ENCODE measurements at places on chromosomes 2 and 18.

DNA sequence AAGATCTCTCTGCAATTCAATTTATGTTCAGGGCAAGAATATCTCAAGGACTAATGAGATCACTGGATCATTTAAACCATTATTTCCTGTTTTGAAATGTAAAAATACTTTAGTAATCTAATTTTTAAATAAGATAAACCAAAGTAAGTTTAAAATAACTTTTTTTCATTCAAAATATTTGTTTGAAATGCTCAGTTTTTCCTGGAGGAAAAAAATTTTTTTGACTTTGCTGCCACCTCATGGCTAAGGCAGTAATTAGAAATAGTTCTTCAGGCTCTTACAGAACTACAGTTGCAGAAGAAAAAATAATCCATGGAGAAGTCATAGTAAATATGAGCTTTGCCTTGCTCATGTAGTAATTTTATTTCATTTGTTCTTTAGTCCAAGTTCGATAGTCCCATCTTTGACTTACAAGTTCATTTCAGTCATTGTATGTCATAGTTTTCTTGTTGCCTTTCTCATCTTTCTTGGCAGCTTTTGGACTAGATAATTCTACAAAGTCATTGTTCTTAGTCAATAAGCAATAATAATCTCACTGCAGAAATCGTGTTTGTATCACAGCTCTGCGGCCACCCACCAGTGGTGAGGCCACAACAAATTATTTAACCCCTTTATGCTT, 127.4 kb downstream of the DPP4 start:
- DNase-seq: no peak

DNA sequence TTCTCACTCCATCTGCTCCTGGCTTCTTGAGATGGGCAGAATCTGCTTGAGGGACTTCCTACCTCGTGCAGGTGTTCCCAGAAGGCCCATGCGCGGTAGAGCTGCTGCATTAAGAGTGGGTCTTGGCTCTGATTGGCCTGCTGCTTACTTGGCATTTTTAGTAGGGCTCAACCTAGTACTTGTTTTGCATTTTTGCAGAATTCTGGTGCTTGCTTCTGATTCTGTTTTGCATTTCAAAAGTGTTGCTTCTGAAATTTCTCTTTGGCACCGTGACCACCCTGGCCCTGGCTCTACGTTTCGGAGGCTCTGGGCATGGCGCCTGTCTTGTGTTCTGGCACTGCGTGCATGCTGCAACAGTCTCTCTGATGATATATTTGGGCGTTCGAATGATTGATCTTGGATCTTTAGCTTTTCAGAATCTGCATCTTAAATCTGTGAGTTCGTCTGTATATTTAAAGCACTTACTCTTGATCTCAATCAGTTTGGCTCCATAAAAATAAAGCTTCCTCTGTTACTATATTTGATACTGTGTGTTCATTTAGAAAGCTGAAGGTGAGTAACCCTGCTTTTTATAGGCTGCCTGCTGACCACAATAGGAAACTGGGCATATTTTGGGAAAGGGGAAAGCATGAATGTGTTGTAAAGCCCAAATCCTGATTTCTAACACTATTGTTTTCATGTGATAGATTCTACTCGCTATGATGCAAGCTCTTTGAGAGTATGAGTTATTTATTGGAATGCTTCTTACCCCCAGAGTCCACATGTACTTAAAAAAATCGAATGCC, 22.2 kb downstream of the EFR3B start:
- DNase-seq: no peak

DNA sequence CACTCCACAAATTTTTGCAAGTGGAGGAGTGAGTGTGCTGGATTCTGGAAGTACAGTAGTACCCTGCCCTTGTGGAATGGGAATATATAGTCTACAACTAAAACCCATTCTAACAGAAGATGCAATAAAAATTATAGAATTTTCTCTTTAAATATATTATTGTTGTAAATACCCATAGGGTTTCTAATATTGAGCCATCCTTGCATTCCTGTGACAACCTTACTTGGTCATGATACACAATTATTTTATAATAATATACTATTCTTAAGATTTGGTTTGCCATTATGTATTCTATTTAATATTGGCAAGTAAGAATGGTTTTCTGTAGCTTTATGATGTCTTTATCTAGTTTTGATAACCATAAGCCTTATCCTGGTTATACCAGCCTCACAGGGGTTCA, 52.2 kb downstream of the EML6 start:
- DNase-seq: no peak

DNA sequence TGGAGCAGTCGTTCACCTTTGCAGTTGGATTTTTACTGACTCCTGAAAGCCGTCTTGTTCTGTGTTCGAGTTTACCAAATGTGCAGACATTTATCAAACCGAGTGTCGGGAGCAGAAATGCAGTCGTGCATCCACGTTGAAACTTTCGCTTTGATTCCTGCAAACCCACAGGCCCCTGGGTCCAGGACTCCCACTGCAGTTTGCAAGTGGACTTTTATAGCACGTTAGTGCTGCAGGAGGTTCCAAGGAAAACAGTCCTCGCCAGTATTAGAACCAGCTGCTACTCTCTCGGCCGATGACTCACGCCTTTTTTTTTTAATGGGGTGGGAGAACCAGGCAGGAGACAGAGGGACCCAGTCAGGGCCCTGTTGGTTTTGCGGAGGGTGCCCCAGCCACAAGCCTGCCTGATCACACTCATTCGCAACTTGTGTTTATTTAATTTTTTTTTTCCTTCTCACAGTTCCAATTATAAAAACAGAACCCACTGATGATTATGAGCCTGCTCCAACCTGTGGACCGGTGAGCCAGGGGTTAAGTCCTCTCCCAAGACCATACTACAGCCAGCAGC, 90.1 kb downstream of the NFATC1 start:
- DNase-seq: no peak

- peak; percentile 53 for DNase-seq
Measured at GRCh38 chr18:69968039-69968438, 20.4 kb upstream of the CD226 start.

DNA sequence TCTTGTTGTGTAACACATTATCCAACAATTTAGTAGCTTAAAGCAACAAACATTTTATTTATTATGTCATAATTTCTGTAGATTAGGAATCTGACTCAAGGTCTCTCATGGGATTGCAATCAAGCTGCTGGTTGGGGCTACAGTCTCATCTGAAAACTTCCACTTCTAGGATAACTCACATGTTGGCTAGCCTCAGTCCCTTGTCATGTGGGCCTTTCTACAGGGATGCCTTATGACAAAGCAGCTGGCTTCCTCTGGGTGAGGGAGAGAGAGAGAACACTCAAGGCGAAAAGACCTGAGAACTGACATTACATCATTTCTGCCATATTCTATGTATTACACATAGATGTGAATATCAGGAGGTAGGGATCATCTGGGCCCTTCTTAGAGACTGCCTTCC, 317.9 kb upstream of the VRK2 start:
- no peak for DNase-seq

DNA sequence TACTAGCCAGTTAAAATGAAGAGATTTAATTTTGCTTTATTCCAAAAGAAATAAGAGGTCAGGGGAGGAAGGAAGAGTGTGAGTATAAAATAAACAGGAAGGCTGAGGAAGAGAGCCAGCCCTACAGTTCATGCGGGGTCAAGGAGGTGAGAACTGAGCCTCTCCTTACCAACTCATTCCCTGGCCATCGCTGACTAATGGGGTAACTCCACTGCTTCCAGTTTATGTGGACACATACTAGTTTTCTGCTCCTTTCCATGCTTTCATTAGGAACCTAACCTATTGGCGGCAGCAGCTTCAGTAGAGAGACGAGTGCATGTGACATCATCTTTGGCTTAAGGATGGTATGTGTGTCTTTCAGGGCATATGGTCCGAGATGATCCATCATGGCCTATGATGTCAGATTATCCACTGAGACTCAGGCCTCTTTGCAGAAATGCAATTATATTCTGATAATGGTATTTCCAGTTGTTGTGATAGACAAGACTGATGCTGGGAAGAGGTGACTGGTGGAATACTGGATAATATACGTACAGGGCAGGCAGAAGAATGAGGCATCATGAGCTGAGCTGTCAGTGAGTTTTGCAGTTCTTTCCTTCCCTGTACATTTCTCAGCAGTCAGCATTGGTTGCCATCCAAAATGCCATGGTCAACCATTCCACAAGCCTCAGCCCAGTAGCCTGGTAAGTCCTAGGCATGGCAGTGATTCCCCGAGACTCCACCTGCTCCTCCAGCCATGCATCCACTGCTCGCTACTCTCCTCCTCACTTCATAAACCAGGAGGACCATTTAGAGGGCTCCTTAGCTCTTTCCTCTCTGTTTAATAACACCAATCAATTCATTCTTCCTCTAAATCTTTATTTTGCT, 184.6 kb upstream of the OSR1 start:
- DNase-seq: no peak

- DNase-seq: no peak
Measured at GRCh38 chr2:30310371-30310770, 79.0 kb downstream of the LBH start.

DNA sequence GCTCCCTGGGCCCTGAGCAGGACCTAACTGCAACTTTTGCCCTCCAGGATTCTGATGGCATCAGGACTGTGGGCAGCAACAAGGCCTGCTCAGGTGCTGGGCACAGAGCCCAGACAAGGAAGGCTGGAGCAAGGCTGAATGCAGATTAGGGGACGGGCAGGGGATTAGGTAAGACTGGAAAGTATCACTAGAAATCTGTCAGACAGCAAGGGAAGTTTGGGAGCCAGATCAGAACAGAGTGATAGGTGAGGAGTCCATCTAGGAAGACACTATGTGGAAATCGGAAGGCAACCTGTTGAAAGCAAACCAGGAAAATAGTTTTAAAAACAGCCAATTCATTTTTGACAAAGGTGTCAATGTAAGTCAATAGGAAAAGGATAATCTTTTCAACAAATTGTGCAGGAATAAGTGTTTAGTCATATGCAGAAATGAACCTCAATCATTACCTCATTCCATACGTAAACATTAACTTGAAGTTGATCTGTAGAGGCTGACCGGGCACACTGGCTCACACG, 56.4 kb upstream of the STPG4 start:
- DNase-seq: no peak

DNA sequence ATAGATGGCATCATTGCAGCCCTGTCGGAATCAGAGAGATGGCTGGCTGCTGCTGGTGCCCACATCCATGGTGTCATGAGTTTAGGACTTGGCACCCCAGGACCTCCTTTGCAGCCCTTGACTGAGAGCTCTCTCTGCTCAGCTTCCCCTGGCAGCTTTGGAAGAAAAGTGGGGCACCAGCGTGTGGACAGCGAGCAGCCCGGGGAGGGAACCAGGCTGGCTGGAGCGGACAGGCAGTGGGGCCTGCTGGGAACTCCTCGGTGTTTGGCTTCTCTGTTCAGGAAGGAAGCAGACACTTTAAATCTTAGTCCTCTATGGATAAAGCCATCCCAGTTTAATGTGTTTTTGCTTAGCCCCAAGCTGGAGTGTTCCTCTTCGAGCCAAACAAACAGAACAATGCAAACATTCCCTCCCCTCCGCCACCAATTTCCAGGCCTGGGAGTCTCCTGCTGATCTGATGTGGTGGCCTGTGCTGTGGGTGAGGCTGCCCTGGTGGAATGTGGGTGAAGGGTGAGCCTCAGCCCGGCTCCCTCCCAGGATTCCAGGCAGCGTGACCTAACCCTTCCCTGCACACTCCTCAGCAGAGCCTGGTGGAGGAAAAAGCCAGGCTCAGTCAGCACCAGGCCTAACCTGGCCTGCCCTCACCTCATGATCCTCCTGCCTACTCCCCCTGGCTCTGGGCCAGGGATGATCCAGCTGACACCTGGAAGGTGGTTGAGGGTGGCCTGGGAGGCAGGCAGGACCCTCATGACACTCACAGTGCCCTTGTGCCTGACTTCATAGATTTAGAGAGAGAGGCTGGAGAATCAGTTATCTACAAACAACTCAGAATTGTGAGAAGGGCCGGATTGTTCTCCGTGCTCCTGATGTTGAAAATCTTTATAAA, 21.6 kb upstream of the ITGB6 start:
- no peak for DNase-seq

DNA sequence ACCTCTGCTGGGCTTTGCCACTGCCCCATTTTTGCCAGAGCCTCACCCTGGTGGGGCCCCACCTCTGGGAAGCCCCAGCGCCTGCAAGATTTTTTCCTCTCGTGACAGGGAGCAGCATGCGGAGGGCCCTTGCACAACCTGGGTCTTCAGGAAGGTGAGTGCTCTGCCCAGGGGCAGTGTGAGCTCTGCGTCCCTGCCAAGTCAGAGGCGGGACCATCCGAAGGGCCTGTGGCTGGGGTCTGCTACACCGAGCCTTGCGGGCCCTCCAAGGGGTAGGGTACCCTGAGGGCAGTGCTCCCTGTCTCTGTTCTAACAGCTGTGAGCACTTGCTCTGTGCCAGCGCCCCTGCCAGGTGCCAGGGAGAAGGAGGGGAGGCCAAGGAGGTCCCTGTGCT, 5.8 kb upstream of the ODC1 start:
- no peak for DNase-seq

DNA sequence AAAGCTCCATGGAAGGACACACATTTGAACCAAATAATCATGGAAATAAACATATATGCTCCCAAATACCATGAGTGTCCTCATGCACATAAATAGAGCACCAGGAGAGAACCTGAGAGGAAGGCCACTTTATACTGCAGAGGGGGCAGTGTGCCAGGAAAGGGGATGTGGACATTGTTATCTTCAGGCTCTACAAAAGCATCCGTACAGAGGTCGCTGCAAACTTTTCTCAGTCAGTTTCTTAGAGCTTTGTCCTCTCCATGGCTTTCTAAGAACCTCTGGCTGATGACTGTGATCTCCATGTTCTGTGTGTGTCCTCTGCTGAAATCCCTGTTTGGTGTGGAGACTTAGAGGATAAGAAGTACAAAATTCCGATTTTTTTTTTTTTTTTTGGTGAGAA, 515.7 kb downstream of the CNTNAP5 start:
- no peak for DNase-seq

All from SHP77 treated with DMSO at 0.1 percent for 48 hours (cell line).